Osteoblast (primary cell): ENCODE measurements at places on chromosomes 13 and 19. TPM values are rescaled to one million over a fixed set of nuclear protein-coding genes. Genes with fewer than 3 reads are reported as not detected.

Gene ARRDC5
- 0.29 and 0.36 TPM in 2 replicates for total RNA-seq

DNA sequence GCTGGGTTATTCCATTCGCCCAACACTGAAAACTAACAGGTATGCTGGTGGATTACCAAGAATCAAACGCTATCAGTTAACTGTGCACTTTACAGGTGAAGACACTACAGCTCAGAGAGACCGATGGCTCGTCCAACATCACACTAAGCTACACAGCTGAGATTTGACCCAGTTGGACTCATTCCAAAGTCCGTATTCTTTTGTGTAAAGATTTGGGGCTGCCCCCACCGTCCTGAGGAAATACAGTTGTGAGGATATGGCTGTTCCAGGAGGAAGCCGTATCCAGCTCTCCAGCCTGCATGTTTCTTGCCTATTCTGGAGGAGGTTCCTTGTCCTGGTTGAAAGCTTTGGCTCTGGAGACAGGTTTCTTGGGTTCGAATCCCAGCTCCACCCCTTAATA lies 4.2 kb downstream of the ZSCAN5A start:
- H3K27me3 ChIP-seq = no peaks in the 10 kb centered on the region
- no peak overlapping the region for H3K27ac ChIP-seq

DNA sequence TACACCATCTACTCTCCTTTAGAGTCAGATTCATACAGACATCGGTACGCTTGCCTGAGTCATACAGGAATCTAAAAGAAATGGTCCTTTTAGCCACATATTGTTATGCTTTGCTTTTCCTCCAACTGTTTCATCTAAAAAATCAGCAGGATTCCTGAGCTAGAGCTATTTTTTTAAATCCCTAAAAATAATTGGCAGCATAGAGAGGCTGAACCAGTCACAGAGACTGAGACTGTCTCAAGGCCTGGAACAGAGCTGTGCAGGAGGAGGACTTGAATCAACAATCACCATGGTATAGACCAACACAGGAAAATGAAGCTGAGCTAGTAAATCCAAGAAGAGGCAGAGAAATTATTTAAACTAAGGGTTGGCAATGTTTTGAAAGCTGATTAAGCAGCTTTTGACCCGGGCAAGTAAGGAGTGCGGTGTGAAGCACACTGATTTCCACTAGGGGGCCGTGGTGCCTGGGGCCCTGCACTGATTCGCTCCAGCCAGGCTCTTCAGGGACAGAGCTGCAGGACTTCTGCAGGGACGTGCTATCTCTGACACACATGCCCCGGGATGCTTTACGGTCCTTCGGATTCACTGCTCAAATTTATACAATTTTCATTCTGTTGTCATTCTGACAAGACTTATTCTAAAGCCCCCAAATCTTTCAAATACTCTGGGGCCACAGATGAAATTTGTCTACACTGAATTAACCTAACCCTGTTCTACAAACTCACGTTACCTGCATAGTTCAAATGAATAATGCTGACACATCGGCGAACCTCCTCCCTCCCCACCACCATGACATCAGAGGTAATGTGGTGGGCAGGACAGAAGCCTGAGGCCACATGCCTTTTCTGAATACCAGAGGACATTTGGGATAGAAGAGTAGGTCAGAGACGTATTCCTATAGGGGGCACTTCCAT lies 87.6 kb upstream of the SLC15A1 start:
- H3K27me3 ChIP-seq = no peaks in the 10 kb centered on the region
- H3K4me1 ChIP-seq = peaks cover 23% of the 10 kb centered on the region
- no peak overlapping the region for H3K4me3 ChIP-seq

DNA sequence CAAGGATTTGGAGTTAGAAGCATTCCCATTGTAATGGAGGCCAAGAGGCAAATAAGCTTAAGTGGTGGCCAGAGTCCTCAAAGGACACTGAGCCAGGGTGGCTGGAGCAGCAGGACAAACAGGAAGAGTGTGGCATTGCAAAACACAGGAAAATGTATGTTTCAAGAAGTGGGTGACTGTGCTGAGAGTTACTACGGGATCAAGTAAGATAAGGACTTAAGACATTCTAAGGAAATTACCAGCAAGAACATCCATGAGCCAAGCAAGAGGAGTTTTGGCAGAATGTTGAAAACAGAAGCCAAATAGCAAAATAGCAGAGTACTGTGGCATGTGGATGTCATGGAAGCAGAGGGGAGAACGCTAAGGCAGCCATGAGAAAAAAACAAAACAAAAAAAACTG lies 104.2 kb downstream of the RAP2A start:
- no peaks in the 10 kb centered on the region for H3K4me1 ChIP-seq
- no peaks in the 10 kb centered on the region for H3K27me3 ChIP-seq
- H3K4me3 ChIP-seq = no peak overlapping the region

Gene SLC10A2
- total RNA-seq = not detected in 2 replicates

DNA sequence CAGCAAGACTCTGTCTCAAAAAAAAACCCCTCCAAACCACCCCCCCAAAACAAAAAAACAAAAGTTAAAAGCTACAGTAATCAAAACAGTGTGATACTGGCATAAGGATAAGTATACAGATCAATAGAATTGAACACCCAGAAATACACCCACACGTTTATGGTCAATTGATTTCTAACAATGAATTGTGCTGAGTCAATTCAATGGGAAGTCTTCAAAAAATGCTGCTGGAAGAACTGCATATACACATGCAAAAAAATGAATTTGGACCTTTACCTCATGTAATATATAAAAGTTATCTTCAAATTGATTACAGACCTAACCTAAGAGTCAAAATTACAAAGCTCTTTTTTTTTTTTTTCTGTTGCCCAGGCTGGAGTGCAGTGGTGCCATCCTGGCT lies 19.8 kb upstream of the NAPA start:
- H3K36me3 ChIP-seq = no peaks in the 10 kb centered on the region
- H3K27me3 ChIP-seq = peaks cover 4% of the 10 kb centered on the region
- no peak overlapping the region for H3K4me3 ChIP-seq
- no peak for DNase-seq
- no peak overlapping the region for H3K27ac ChIP-seq
- no peaks in the 10 kb centered on the region for H3K4me1 ChIP-seq

Gene CXCL17
- total RNA-seq = not detected in 2 replicates

Gene ZNF99
- total RNA-seq = under 0.01 TPM in 2 replicates

Gene ZNF546
- 8.7 and 8.8 TPM in 2 replicates for total RNA-seq

GRCh38 chr13:114157869-114158495 lies 21.1 kb upstream of the CFAP97D2 start:
- DNase-seq = peak; percentile 55
- H3K4me1 ChIP-seq = peaks cover 10% of the 10 kb centered on the region
- H3K36me3 ChIP-seq = no peaks in the 10 kb centered on the region
- H3K4me3 ChIP-seq = no peak overlapping the region

- H3K27me3 ChIP-seq = no peaks in the 10 kb centered on the region
- H3K27ac ChIP-seq = no peak overlapping the region
- DNase-seq = no peak
- no peaks in the 10 kb centered on the region for H3K4me1 ChIP-seq
- H3K4me3 ChIP-seq = no peak overlapping the region
Measured at GRCh38 chr13:50742968-50743367, 100.5 kb downstream of the DLEU7 start.

DNA sequence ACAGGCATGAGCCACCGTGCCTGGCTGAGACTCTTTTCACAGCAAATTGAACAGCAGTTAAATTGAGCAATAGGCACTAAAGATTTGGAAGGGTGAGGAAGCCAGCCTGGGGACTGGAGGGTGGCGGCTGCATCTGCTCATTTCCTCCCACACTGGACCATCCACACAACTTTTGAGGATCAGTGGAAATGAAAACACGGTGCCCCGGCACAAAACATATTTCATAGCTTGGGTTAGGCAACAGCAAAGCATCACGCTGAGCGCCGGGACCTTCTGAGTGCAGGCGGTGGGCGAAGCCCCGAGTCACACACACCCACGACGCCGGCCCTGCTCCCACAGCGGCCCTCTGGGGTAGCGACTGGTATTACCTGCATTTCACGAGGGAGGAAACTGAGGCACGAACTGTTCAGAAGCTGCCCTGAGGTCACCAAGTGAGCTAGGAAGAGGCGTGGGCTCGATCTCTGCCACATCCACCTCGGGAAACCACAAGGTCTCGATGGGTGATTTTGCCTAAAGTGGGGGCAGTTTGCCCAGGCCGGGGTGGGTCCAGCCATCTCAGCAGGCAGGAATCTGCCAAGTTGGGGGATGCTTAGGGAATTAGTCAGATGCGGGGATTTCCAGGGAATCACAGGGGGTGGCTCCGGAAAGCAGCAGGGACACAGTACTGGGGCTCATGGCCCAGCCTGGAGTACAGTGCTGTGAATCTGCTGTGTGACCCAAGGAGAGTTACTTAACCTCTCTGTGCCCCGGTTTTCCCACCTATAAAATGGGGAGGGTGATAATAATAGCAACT lies 3.5 kb upstream of the SBNO2 start:
- no peaks in the 10 kb centered on the region for H3K27me3 ChIP-seq
- peaks cover 33% of the 10 kb centered on the region for H3K4me1 ChIP-seq
- H3K36me3 ChIP-seq = no peaks in the 10 kb centered on the region
- peak overlapping the region; percentile 89 for H3K27ac ChIP-seq
- peak; percentile 99 for DNase-seq
- peak overlapping the region; percentile 37 for H3K4me3 ChIP-seq

Gene SKA3
- total RNA-seq = 13.0 and 13.8 TPM in 2 replicates

DNA sequence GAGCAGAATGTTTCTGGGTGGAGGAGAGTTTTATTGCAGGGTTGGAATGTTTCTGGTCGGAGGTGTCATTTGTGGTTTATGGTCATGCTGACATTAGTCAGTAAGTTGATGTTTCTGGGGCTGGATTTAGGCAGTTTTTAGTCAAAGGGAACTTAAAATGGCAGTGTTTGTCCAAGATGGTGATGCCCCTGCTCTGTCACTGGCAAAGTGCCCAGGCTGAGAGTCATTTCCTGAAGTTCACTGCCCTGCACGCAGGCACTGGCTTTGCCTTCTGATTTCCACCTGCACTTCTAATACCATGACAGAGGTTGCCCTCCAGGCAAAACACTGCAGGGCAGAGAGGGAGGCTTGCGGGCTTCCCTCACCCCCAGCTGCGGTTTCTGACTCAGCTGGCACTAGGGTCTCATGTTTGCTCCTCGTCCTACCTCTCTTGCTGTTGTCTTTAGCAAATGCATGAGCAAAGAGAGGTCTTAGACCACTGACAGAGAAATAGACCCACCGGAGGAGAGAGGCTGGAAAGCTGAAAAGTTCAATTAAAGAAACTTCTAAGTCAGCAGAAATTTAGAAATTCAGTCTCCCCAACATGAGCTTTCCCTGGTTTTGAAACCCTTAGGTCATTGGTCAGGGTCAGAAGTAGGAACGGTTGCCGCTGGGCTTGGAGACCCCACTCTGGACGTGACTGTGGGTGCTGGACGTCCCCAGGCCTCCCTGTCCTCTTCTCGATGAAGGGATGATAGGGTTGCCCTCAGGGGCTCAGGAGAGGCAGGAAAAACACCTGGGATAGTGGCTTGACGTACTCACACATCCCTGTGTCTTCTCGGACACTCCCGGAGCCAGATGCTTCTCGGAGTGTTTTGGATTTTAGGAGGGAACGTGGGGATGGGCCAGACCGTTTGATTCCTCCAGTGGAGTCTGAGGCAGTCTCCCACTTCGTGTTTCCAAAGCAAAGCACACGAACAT lies 26.3 kb downstream of the TMEM255B start:
- H3K27ac ChIP-seq = peak overlapping the region; percentile 47
- peaks cover 29% of the 10 kb centered on the region for H3K4me1 ChIP-seq
- no peak overlapping the region for H3K4me3 ChIP-seq
- peaks cover 5% of the 10 kb centered on the region for H3K27me3 ChIP-seq

- H3K36me3 ChIP-seq = no peaks in the 10 kb centered on the region
- no peak for DNase-seq
- peaks cover 6% of the 10 kb centered on the region for H3K4me1 ChIP-seq
- H3K27me3 ChIP-seq = peaks cover 49% of the 10 kb centered on the region
- H3K4me3 ChIP-seq = no peak overlapping the region
Measured at GRCh38 chr13:31105020-31105795, 56.5 kb downstream of the HSPH1 start.

DNA sequence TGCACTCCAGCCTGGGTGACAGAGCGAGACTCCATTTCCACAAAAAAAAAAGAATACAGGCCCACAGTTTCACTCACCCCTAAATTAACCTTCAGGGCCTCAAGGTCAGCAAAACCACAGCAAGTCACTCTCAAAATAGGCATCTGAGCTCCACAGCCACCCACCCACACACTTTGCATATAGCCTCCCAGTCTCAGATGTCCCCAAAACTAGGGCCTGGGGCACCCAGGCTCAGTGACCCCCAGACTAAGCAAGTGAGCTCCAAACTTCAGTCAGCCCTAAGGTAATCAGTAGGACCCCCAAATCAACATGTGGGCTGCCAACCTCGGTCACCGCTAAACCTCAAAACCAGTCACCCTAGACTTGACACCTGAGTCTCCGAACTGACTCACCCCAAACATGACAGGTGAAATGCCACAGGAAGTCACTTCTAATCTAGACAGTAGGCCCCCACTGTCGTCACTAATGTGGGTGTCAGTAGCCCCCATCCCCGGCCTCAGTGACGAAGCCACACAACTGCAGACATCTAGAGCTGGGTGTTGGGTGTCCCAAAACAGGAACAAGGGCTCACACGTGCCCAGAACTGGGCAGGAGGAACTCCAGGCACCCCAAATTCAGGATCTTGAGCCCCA lies 13.9 kb downstream of the RABAC1 start:
- no peaks in the 10 kb centered on the region for H3K27me3 ChIP-seq
- H3K27ac ChIP-seq = no peak overlapping the region
- no peak overlapping the region for H3K4me3 ChIP-seq
- no peaks in the 10 kb centered on the region for H3K4me1 ChIP-seq
- DNase-seq = no peak

DNA sequence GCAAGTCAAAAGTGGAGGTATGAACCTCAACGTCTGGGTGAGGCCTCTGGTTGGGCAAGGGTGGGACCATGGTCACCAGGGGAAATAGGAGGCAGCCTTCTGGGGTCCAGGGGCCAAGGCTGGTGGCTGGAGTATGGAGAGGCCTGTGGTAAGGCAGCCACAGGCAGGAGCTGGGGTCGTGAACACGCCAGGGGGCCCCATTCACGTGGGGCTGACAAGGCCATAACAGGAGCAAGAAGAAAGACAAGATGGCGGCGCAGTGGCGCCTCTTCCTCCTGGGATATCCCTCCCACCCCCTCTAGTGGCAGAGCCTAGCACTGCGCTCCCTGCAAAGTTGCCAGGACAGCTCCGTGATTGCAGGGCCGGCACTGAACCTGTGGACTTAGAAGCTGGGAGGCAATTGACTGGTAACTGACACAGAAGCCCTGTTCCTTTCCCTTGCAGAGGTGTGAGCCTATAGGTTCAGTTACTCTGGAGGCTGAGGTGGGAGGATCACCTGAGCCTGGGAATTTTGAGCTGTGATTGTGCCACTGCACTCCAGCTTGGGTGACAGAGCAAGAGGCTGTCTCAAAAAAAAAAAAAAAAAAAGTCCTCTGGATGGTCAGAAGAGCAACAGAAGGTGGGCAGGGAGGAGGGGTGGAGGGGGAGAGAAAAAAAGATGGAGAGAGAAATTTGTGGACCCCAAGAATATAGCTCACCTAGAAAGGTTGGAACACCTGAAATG lies 19.7 kb upstream of the EDDM13 start:
- H3K27ac ChIP-seq = no peak overlapping the region
- H3K27me3 ChIP-seq = no peaks in the 10 kb centered on the region
- H3K4me3 ChIP-seq = no peak overlapping the region
- peak; percentile 89 for DNase-seq
- H3K36me3 ChIP-seq = no peaks in the 10 kb centered on the region

- H3K27ac ChIP-seq = no peak overlapping the region
- no peak for DNase-seq
- H3K4me1 ChIP-seq = peaks cover 18% of the 10 kb centered on the region
- no peaks in the 10 kb centered on the region for H3K36me3 ChIP-seq
- H3K27me3 ChIP-seq = no peaks in the 10 kb centered on the region
Measured at GRCh38 chr13:113272701-113273181, 24.3 kb upstream of the LAMP1 start.

GRCh38 chr13:107669391-107669993 lies 545.8 kb downstream of the LIG4 start:
- H3K27me3 ChIP-seq = no peaks in the 10 kb centered on the region
- no peak overlapping the region for H3K4me3 ChIP-seq
- H3K27ac ChIP-seq = no peak overlapping the region
- DNase-seq = no peak
- no peaks in the 10 kb centered on the region for H3K36me3 ChIP-seq
- no peaks in the 10 kb centered on the region for H3K4me1 ChIP-seq
